ENCODE measurements at places on chromosomes 3 and 15.

DNA sequence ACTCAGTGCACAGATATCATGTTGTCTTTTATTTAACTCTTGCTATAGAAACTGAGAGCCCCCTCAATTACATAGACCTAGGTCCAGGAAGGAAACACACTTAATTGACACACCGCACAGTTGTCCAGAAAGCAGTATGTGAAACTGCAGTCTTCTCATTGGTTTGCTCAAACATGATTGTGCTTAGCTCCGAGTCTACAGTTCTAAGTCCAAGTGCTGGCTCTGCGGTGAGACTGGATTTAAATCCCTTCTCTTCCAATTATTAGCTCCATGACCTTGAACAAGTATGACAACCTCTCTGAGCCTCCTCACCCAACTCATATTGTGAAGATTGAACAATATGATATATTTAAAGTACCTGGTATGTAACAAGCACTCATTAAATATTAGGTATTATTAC is 19.0 kb upstream of the AHSG start:
- DNase-seq, result no peak

- no peak for DNase-seq
Observed at GRCh38 chr15:58147171-58147611, 9.0 kb downstream of the AQP9 start.

GRCh38 chr3:43512754-43513404 is 108.9 kb downstream of the ANO10 start:
- no peak for DNase-seq

DNA sequence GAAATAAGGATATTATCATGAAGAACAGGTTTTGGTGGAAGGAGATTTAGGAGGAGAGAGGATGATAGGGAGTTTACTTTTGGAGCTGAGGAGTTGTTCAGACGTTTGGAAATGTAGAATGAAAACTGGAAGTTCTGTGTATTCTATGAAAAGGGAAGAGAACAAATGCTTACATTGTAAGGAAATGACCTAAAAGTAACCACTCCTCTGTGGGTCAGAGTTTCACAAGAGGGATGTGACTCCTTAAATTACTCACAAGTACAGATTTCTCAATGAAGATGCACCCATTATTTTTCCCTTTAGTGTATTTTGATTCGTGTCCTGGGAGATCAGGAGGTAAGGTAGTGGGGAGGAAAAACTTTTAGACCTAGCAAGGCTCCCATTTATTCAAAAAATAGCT is 4.0 kb downstream of the RNF13 start:
- DNase-seq, result no peak

DNA sequence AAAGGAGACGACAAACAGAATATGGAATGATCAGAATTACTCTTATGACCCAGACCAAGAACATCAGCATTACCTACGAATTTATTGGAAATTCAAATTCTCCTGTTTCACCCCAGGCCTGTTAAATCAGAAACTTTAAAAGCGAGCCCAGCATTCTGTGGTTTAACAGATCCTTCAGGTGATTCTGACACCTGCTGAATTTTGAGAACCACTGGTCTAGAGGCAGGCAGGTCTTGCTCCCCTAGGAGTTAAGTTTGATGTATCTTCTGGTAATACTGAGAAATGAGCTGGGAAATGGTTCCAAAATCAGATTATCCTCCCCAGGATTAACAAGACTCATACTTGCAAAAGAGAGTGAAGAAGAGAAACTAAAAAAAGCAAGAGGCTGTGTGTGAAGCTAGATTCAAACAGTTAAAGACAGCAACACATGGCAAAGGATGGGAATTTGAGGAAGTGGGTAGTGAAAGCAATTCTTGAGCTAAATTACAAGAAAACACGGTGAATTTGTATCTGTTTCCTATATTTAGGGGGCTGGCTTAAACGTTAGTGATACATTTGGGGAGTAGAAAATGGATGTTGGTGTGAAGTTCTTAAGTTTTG is 66.0 kb downstream of the FLNB start:
- no peak for DNase-seq

DNA sequence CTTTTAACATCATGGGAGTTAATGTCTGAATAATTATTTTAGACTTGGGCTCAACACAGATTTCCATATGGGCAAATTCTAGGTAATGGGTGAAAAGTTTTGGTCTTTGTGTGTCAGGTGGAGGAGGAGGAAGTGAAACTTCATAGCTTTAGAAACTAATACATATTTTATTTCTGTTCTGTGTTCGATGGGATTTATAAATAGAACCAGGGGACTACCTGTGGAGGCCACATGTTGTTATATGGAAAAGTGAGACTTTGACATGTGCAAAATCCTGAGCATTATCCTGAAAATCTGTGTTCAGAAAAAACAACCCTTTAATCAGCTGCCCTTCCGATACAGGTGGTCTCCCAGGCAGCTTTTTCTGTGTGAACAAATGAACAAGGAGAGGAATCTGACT is 209.5 kb downstream of the SOX2 start:
- no peak for DNase-seq

GRCh38 chr15:39682366-39682765 is 100.3 kb downstream of the FSIP1 start:
- no peak for DNase-seq

DNA sequence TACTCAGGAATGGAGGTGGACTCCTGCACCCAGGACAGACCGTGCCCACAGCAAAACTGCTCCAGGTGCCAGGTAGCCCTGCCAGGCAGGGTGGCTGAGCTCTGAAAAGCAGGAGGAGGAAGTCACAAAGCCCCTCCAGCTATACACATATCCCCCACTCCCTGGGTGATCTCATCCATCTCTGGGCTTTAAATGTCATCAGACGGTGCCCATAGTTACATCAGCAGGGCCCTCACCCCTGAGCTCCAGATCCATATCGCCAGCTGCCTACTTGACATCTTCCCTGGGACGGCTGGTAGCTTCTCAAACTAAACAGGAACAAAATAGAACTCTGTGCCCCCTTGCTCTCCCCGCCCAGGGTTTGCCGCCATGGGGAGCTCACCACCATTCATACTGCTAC is 87.7 kb downstream of the MEGF11 start:
- no peak for DNase-seq

GRCh38 chr15:27648359-27648758 is 450.8 kb downstream of the OCA2 start:
- no peak for DNase-seq

DNA sequence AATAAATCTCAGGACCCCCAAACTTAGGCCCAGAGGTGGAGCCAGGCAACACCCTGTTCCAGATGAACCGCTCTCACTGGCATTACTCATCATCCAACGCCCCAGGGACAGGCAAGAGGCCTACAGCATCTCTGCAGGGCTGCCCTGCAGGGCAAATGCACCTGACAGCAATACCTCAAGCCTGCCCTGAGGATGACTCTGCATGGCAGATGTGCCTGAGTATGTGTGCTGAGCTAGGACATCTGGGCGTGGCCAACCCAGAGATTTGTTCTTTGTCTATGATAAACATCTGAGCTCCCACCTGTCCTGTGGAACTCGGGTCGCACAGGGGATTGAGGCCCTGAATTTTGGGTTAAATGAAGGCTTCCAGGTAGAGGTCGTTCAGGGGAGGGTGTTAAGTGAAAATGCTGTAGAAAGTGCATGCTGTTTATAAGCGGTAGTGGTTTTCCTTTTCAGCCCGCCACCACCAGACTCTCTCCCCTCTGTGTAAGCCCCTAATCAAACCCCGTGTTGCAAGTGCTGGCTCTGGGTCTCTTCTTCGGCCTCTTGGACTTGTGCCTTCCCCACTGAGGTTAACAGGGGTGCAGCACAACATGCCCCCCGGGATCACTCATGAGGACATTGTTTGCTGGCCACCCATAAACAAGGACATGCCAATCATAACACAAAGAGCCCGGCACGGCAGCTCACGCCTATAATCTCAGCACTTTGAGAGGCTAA is 92.3 kb downstream of the ATP10A start:
- DNase-seq, result no peak

- no peak for DNase-seq
Observed at GRCh38 chr3:52636673-52637072, 49.0 kb downstream of the PBRM1 start.

GRCh38 chr3:125260158-125260557 is 47.6 kb upstream of the SLC12A8 start:
- no peak for DNase-seq

DNA sequence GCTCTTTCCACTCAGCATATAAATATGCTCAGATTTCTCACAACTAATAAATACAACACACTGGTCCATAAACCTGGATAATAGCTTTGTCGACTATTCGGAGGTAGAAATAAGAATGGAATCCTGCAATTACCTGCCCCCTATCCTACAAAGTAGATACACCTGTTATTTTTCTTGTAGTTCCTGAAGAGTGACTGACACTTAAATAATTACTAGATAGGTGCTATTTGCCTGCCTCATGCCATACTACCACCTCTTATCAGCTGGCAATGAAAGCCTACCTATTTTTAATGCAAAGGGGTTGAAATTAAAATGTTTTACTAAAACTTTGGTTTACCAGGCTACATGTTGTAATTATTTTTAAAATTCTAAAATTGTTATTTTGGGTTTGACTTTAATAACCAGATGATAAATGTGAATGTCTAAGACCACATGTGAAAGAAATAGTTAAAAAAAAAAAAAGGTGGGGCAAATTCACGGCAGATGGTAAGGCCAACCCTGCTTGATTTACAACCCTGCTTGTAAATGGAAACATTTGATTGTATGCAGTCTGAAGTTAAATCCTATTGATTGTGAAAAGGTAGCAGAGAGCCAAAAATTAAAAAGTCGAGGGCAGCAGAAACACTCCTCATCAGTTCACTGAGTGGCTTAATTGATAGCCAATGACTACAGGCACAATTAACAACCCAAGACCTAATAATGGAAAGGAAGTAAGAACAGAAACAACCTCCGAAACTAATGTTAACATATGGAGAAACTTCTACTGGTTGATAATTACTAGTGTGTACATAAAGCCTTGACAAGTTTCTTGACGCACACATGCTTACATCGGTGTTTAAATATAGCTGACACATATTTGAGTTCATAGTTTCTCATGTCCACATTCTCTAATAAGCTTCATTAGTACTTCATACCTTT is 8.9 kb downstream of the PEAK1 start:
- no peak for DNase-seq

GRCh38 chr3:64094713-64095079 is 71.4 kb upstream of the PSMD6 start:
- DNase-seq, result no peak

GRCh38 chr15:75590239-75590638 is 11.1 kb upstream of the PTPN9 start:
- no peak for DNase-seq

- no peak for DNase-seq
Observed at GRCh38 chr15:81000144-81000623, 539 bp upstream of the TLNRD1 start.

GRCh38 chr15:69450968-69451695 is 1.5 kb upstream of the RPLP1 start:
- DNase-seq, result no peak

- DNase-seq, result no peak
Observed at GRCh38 chr3:73868688-73869315, 244.1 kb upstream of the PDZRN3 start.

GRCh38 chr3:125067225-125067624 is 11.4 kb upstream of the HEG1 start:
- DNase-seq, result no peak

DNA sequence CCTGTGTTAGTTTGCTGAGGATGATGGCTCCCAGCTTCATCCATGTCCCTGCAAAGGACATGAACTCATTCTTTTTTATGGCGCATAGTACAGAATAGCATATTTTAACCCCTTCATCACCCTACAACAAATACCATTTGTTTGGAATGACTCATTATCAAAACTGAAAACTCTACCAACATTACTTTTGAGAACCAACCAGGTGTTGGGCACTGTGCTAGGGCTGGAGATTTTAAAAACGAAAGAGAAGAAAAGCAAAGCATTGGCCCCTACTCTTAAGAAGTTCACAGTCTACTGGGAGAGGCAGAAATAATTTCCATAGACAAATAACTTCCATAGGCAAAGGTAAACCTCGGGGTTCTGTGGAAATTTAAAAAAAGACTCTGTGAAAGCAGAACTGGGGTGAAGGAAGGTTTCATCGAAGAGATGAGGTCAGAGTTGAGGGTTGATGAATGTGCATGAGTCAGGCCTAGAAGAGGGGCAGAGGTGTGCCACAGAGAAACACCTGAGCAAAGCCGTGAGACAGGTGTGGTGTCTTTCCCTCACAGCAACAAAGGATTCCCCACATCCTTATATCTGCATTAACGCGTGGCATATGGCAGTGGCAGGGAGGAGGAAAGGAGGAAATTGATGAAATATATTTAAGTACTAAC is 51.0 kb downstream of the MCF2L2 start:
- no peak for DNase-seq

- DNase-seq, result no peak
Observed at GRCh38 chr3:54905261-54905888, 22.5 kb downstream of the LRTM1 start.

GRCh38 chr15:31387479-31388118 is 61.0 kb downstream of the KLF13 start:
- DNase-seq, result no peak

DNA sequence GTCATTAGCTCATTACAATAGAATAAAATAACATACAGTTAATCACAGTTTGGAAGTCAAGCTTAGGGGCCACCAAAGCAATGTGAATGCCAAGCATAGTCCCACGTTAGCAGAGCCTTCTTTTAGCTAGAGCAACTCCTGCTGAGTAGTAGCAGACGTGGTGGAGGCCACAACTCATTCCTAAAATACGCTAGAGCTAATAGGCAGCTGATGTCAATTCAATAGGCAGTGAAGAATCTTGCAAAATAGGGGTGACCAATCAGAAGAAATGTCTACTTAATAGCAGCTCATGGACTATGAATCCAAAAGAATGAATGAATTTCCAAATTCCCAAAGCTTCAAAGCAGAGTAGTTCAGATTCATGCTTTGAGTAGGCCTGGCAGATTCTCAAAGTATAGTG is 292.9 kb upstream of the RORA start:
- no peak for DNase-seq

DNA sequence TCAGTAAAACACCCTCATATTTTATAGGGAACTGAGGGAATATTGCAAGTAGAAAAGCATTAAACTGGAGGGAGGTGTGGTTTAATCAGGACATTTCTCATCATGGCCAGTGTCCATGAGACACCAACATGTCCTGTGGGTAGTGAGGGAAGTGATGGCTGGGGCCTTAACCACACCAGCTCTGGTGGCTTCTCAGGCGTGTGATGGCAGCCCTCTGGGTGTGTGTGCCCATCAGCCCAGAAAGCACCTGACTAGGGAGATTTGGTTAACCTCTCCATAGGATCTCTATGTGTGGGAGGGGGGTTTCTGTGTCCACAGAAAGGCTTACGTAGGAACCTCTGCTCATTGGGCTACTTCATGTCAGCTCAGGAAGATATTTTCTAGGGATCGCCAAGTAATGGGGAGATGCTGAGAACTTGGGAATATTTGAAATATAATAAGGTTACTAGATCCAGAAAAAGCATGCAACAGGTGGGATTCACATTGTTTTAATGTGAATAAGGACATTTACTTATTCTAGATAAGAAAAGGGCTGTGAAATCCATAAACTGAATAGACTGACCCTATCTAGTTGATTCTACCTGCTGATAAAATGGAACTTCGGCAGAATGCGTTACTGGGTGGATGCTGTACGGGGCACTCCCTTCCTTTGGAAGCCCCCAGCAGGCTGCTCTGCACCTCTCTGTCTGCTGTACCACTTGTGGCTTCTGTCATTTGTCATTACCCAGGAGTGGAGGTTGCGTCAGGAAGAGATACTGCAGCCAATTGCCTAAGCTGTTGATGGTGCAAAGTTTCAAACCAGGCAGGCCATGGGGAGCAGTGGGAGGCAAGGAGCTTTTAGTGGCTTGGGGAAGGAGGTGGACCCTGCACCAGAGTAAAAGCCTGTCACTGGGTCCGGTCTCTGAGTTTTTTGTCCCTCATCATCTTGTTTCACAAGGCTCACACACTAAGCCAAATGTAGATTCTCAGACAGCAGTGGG is 21.5 kb downstream of the PDHB start:
- DNase-seq, result no peak

GRCh38 chr15:62712455-62712839 is 330.1 kb upstream of the TPM1 start:
- DNase-seq, result no peak
